LHCN-M2 (cell line): ENCODE measurements at places on chromosomes 2 and 18. TPM values are rescaled to one million over a fixed set of nuclear protein-coding genes. Genes with fewer than 3 reads are reported as not detected.
A peak's percentile ranks its signal among the peaks of the same experiment; 100 is the strongest.

MGAT4A gene
- 0.17 TPM in 1 of 2 replicates, not detected in the other for total RNA-seq

GRCh38 chr2:80303909-80304837, at the start of gene LRRTM1:
LRRTM1 (minus strand) TSS chr2:80304752; CDS start chr2:80303819, 933 bp downstream.
- no peak for DNase-seq

DNA sequence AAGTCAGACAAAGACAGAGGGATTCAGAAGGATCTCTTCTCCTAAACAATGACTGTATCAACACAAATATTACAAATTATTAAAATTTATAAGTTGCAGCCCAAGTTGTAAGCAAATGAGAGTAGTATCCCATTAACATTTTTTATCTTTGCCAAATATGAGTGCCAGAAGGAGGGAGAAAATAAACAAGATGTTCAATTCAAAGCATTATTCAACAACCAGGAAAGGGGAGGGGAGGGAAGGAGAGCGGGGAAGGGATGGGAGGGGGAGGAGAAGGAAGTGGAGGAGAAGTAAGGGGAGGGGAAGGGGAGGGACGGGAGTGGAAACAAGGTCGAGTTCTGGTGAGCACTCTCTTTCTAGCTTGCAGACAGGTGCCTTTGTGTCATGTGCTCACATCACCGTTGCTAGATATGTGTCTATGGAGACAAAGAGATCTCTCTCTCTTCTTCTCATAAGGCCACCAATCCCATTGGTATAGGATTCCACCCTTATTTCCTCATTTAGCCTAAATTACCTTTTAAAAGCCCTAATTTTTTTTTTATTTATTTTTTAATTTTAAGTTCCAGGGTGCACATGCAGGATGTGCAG, 679.6 kb upstream of the CHAC2 start:
- DNase-seq, result no peak

- no peak for DNase-seq
Observed at GRCh38 chr2:203733684-203734083, 27.2 kb downstream of the CD28 start.

GRCh38 chr2:101208830-101209229, 43.9 kb upstream of the CNOT11 start:
- no peak for DNase-seq

SPIRE1 gene
- total RNA-seq, result 21.6 and 26.0 TPM in 2 replicates

GRCh38 chr2:101960819-101961337, 30.9 kb upstream of the IL1R2 start:
- DNase-seq, result no peak

GRCh38 chr18:28854964-28855363, 678.0 kb upstream of the CDH2 start:
- DNase-seq, result peak; percentile 50

FAM161A gene
- 2.3 and 2.5 TPM in 2 replicates for total RNA-seq

DNA sequence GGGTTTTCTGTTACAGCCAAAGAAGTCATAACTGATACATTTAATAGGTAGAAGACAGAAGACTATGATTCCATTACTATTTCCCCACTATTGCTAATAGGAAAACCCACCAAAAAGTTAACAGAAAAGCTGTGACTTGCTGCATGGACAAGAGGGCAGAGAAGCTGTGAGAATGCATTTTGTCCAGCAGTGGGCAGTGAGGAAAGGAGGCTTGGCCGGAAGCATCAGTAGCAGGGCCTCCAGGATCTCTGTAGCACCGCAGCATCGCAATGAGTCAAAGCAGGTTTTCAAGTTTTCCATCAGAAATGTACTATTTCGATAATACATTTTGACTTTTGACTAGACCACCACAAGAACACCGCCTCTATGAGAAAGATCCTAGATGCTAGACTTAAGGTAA, 24.9 kb downstream of the MYO5B start:
- no peak for DNase-seq

GRCh38 chr2:217835931-217836891, 166.6 kb downstream of the TNS1 start:
- peak; percentile 77 for DNase-seq

DNA sequence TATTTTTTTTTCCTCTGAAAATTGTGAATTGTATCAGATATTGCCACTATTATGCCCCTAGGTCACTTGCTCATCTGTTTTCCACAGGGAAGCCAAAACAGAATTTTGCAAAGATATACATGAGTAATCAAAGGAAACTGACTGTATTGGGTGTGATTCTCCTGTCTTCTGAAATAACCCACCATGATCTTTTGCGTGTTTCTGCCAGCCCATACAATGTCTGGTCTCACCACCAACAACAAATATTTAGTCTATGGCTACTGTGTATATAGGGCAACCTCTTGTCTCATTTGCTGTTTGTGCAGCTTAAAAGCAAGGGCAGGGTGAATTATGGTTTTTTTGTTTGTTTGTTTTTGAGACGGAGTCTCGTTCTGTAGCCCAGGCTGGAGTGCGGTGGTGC, 26.5 kb downstream of the EPAS1 start:
- DNase-seq, result no peak

GRCh38 chr2:41736586-41736985, 311.2 kb upstream of the PKDCC start:
- DNase-seq, result no peak

GRCh38 chr18:69216321-69216720, 184.4 kb upstream of the DOK6 start:
- no peak for DNase-seq

CCDC121 gene
- total RNA-seq, result 2.2 and 2.9 TPM in 2 replicates

DNA sequence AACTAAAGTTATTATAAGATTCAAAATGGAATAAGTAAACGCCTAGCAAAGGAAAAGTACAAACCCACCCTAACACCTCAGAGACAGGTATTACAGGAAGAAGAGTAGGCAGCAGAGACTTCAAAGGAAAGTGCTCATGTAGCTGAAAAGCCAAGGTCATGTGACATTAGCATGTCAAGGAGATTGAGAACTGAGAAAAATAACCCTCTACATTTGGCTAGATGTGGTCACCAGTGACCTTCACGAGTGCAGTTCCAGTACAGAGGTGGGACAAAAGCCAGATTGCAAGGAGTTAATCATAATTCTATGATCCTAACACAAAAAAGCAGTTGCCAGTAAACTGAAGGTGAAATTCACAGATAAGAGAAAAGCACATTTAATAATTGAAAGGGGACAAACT, 252.7 kb downstream of the ZEB2 start:
- no peak for DNase-seq

GRCh38 chr2:46284260-46284659, 12.9 kb upstream of the EPAS1 start:
- DNase-seq, result no peak

DNA sequence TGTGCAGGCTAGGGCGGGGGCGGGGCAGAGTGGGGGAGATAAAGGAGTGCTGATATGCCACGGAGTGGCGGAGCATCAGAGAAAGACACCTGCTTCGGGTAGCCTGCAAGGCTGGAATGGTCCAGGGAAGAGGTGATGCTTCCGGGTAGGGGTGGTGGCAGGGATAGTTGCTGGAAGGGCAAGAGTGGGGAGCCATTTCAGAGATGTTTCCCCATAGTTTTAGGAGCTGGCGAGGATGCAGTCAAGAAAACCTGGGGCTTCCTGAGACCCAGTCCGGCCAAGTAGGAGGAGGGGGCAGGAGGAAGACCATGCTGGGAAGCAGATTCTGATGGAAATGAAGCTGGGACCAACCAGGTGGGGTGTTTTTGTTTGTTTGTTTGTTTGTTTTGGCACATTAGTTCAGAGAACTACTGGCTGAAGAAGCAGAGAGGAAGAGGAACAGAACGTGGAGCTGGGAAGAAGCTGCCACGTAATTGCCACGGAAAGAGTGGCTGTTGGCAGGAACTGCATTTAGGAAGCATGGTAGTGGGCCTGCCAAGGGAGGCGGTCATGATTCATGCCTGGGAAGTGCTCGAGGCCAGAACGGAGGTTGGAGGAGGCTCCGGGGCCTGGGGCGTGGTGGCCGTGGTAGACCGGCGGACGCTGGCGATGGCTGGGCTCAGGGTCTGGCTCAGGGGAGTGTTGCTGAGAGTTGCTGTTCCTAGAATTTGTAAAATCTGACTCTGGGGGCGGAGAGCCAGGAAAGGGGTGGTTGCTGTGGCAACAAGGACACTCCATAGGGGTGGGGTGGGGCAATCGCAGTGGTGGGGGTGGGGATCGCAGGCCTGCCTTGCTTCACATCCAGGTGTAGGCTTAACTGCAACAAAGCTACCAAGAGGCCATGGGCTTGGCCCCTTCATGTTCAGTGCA, 8.6 kb upstream of the INPP5D start:
- DNase-seq, result no peak

NT5DC4 gene
- total RNA-seq, result not detected in 2 replicates

DNA sequence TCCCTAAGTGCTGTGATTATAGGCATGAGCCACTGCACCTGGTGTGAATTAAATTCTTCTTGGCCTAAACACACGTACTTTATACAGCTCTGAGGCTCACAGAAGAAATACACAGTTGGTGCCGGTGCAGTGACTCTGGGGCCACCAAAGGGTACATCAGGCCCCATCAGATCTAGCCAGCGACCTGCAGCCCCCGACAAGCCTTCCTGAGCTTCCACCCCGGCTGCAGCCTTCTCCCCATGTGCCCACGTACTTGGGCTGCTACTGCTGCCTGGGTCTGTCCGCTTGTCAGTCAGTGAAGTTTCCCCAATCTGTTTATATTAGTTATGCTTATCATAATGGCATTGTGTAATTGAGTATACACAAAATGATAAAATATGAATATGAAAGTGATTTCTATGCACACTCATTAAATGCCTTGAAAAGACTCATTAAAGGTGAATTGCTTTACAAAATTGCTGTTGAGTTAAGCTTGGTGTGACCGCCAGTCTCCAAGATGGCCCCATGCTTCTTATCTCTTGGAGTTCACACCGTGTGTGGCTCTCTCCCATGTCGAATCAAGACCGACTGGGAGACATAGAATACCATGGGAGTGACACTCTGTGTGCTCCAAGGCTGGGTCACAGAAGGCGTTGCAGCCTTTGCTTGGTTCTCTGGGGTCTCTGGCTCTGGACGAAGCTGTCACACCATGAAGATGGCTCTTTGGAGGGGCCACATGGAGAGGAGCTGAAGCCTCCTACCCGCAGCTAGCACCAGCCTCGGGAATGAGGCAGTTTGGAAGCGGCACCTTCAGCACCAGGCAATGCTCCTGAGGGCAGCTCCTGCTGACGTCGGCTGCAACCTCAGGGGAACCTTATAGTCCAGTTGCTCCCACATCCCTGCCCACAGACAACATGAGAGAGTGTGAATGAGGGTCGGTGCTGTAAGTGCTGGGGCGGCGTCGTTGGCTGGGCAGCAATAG, 29.2 kb upstream of the HPCAL1 start:
- DNase-seq, result no peak

DNA sequence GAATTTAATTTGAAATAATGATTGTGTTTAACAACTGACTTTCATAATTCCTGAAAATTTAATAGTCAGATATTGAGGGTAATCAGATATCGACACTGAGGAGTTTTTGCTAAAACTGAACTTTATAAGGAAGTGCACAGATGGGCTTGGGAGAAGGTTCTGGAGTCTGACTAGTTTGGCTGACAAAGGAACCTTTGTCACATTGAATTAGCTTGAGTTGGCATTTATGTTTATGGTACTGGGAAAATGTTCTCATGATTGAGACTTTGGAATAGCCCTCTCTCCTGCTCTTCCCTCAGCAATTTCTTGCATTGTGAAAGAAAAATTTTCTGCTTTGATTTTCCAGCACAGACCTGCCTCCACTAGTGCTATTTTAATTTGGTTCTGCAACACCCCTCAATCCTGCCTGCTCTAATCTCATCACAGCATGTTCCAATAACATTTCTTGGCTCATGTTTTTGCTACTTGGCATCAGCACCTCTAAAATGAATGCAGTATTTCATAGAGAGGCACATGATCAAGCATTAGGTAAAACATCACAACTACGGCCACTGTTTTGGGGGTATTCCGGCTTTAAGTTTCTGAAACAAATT, 133.9 kb upstream of the FSHR start:
- no peak for DNase-seq

ABCG8 gene
- total RNA-seq, result not detected in 2 replicates

DNA sequence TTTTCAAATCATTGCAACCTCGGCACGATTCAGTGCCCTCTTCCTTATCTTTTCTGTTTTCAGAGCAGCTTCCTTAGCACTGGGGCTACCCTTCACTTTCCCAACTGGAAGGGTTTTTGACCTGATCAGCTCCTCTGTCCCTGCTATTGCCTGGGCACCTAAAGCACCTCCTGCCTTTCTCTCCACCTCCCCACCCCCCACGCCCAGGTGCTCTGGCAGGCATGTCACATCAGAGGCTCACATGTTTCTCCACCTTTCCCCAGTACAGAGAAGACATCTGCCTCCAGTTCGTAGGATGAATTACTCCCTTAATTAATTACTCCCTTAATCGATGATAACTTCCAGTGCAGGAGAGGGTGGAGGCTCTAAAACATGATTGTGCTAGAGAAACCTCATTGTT, 88.7 kb upstream of the LCLAT1 start:
- DNase-seq, result no peak

TEX44 gene
- total RNA-seq, result not detected in 2 replicates
